Lower lobe of right lung (tissue), 2 donors: ENCODE measurements at places on chromosomes 2 and 18. TPM values are rescaled to one million over a fixed set of nuclear protein-coding genes. Genes with fewer than 3 reads are reported as not detected.

DNA sequence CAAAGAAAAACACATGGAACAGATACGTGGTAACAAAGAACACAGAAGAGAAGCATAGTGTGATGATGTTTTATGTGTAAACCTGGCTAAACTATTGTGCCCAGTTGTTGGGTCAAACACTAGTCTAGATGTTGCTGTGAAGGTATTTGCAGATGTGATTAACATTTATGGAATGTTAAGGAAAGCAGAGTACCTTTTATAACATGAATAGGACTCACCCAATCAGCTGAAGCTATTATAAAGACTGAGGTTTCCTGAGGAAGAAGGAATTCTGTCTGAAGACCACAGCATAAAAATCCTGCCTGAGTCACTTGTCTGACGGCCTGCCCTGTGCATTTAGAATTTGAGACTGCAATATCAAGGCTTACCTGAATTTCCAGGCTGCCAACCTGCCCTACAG lies 253.1 kb downstream of the DYM start:
- H3K36me3 ChIP-seq, result no peaks in the 10 kb centered on the region
- no peak overlapping the region for H3K4me3 ChIP-seq
- no peaks in the 10 kb centered on the region for H3K4me1 ChIP-seq
- no peak for DNase-seq
- no peaks in the 10 kb centered on the region for H3K27me3 ChIP-seq
- H3K27ac ChIP-seq, result no peak overlapping the region

GRCh38 chr2:83081826-83082690 lies 1377.0 kb downstream of the SUCLG1 start:
- H3K4me1 ChIP-seq, result no peaks in the 10 kb centered on the region
- H3K27me3 ChIP-seq, result no peaks in the 10 kb centered on the region
- no peak overlapping the region for H3K4me3 ChIP-seq
- H3K27ac ChIP-seq, result no peak overlapping the region

Gene ANKZF1
- total RNA-seq, result 46.1 TPM

Gene GRHL1
- total RNA-seq, result 6.5 TPM

DNA sequence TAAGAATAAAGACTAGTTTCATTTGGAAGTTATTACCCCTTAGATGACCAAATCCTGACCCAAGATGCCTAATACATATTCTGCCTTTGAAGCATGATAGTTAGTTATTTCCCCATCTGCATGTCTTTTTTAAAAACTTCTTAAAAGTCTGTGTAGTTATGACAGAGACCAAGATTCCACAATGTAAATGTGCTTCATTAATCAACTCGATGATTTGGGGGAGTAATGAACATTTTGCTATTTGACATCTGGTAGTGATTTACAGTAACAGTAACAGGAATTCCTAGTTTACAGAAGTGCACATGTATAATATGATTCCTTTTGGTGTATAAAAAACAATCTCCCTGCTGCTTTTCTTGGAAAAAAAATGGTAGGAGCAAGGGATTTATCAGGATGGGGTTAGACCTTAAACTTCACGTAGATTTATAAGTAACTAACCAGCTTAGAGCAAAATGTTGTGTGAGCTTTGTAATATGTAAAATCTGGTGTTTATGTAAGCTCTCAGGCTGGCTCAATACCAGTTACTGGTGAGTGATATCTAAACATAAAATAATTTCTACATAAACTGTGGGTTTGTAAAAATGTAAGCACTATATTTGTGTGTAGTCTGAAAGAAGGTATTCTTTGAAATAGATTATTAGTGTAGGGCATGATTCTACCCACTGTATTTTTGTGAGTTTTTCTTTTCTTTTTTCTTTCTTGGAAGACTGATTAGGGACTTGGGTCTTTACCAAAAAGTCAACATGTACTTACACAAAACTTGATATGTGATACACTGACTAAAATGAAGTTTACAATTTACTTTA lies 641.6 kb downstream of the EPHA4 start:
- H3K4me3 ChIP-seq, result no peak overlapping the region
- DNase-seq, result no peak
- no peak overlapping the region for H3K27ac ChIP-seq
- H3K27me3 ChIP-seq, result no peaks in the 10 kb centered on the region
- no peaks in the 10 kb centered on the region for H3K36me3 ChIP-seq

DNA sequence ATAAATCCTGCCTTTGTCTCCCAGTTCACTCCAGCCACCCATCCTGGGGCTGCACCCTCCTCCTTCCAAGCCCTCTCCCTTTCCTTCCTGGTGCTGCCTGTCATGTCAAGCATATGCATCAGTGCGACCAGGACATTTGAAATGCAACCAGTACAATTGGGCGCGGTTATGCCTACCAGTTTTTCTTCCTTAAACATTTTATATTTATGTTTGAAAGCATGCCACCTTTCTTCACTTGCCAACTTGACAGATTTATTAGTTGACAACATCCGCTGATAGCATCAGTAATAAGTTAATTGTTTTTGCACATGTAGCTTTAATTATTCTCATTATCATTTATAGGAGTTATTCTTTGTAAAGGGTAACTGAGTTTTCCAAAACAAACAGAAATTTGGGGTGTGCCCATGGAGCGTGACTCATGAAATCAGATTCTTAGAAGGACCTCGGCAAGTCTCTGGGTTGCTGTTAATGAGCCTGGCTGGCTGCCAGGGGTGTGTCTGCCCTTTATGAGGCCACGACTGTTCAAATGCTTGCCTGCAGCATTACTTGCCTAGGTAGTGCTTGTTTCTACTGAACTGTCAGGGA lies 32.8 kb upstream of the IL1B start:
- no peaks in the 10 kb centered on the region for H3K27me3 ChIP-seq
- peaks cover 27% of the 10 kb centered on the region for H3K4me1 ChIP-seq
- DNase-seq, result peak; percentile 93

DNA sequence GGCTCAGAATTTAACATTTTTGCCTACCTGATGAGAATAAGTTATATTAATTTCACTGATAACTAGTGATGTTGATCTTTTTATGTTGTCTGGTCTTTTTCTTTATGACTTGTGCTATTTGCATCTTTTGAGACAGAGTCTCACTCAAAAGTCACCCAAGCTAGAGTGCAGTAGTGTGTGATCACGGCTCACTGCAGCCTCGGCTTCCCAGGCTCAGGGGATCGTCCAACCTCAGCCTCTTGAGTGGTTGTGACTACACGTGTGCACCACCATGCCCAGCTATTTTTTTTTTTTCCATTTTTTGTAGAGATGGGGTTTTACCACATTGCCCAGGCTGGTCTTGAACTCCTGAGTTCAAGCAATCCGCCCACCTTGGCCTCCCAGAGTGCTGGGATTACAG lies 7.5 kb downstream of the SMCHD1 start:
- H3K4me3 ChIP-seq, result no peak overlapping the region
- H3K4me1 ChIP-seq, result peaks cover 33% of the 10 kb centered on the region
- no peak overlapping the region for H3K27ac ChIP-seq
- DNase-seq, result no peak

DNA sequence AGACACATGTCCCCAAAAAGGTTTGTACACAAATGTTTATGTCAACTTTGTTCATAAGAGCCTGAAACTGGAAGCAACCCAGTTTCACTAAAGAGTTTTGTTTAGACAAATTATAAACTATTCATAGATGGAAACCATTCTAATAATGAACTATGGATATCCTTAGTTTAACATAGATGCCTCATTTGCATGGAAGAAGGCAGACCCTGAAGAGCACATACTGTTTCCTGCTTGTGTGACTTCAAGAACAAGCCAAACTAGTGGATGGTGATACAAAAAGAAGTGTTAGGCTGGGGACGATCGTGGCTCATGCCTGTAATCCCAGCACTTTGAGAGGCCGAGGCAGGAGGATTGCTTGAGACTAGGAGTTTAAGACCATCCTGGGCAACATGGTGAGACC lies 48.1 kb downstream of the ACOXL start:
- H3K4me1 ChIP-seq, result no peaks in the 10 kb centered on the region
- H3K27ac ChIP-seq, result no peak overlapping the region
- no peaks in the 10 kb centered on the region for H3K36me3 ChIP-seq
- no peaks in the 10 kb centered on the region for H3K27me3 ChIP-seq
- DNase-seq, result no peak

- H3K4me3 ChIP-seq, result no peak overlapping the region
- H3K27ac ChIP-seq, result peak overlapping the region; percentile 9
- no peaks in the 10 kb centered on the region for H3K36me3 ChIP-seq
- peaks cover 19% of the 10 kb centered on the region for H3K4me1 ChIP-seq
Observed at GRCh38 chr2:127735537-127736399, 34.5 kb downstream of the SFT2D3 start.

Gene CHRNA1
- total RNA-seq, result not detected

DNA sequence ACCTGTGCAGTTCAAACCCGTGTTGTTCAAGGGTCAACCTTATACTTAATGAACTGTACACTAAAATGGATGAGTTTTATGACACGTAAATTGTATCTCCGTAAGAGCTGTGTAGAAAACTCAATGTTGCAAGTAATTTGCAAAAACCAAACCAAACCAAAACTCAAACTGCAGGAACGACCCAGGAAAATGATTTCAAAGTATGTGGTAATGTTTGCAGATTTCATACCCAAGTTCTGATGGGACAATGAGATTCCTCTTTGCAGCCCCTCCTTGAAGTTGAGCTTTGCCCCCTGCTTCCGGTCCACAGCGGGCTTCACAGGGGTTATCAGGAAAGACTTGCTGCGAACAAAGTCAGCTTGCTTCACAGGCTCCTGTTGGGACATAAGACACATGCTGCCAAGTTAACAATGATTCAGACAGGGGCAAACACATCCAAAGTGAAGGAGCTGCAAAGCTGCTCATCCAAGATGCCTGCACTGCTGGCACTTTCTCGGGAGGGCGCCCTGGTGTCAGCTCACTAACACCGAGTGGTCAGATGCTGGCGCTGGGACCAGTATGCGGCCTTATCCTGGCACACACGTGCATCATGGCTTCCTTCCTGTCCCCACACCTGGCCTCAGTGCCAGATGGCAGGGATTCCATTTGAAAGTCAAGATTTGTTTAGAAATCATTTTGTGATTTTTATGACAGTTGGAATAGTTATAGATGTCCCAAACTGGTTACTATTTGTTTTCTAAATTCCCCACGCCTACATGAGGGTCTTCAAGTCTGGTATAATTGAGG lies 65.2 kb upstream of the MGAT4A start:
- H3K27me3 ChIP-seq, result no peaks in the 10 kb centered on the region
- H3K27ac ChIP-seq, result no peak overlapping the region
- H3K4me1 ChIP-seq, result peaks cover 39% of the 10 kb centered on the region
- no peak overlapping the region for H3K4me3 ChIP-seq
- peaks cover 9% of the 10 kb centered on the region for H3K36me3 ChIP-seq

GRCh38 chr2:28442328-28442727 lies 49.7 kb downstream of the FOSL2 start:
- H3K36me3 ChIP-seq, result no peaks in the 10 kb centered on the region
- DNase-seq, result no peak
- H3K27ac ChIP-seq, result no peak overlapping the region
- no peaks in the 10 kb centered on the region for H3K27me3 ChIP-seq

Gene CTAGE1
- total RNA-seq, result not detected

DNA sequence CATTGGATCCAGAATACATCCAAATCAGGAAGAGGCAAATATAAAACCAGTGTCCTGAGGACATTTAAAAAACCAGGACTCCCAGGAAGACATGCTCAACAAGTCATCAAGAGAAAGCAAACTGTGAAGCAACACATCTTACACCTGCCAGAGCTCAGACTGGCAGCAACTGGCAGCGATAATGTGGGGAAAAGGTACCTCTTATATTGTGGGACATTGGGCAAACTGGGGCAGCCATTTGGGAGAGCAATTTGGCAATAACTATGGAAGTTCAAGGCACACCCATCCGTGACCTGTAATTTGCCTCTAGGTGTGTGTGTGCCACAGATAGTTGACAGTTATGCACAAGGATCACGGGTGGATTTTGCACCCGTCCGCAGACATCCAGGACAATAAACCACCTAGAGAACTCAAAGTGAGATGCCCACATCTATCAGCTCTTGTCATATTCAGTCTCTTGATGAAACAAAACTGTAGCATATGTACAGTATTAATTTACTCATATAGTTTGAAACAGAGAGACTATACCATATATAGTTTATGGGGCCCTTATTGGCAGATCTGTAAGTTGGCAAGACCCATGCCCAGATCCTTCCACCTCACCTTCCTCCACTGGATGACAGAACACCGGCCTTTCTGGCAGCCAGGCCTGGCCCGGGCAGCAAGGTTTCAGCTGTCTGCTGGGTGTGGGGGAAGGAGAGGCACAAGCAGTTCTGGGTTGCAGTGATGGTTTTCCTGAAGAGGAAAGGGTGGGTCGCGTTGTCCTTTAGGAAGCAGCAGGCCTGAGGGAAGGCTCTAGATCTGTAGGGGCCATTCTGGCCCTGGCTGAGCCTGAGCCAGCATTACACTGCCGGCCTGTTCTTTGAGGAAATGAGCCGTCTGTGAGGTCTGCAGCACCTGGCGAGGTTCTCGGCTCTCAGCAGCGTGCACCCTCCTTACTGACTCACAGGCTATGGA lies 18.8 kb downstream of the HJURP start:
- no peaks in the 10 kb centered on the region for H3K36me3 ChIP-seq
- no peak overlapping the region for H3K27ac ChIP-seq
- H3K4me1 ChIP-seq, result no peaks in the 10 kb centered on the region

DNA sequence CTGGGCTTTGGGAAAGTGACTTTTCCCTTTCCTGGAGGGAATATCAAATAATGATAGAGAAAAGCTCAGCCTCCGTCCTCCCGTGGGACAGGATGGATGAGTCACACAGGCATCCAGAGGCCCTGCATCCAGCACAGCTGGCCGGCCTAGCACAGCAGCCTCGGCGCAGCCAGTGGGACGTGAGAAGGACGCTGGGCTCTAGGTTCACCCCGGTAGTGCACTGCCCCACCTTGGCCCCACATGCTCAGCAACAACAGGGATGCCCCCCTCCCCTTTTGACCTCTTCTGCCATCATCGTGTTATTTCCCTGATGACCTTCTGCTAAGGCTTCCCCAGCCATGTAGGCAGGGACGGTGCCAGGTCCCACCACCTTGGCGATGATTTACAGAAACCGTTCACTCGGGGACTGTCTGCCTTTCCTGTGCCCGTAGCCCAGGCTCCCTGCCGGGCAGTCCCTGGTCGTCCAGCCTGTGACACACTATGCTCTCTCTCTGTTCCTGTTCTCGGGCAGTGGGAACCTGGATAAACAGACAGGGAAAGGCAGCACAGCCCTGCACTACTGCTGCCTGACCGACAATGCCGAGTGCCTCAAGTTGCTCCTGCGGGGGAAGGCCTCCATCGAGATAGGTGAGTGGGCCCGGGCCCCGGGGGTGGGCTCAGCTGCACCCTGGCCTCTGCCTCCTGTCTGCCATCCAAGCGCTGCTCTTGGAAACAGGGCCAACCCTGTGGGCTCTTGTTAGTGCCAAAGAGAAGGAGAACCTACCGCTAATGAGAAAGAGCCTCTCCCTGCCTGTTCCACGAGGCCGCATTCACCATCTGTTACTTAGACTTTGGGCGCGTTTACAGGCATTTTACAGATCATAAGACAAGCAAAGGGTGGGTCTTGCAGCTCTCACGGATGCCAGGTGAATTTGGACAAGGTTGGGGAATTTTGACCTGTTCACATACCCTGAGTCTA lies 44.6 kb downstream of the ITGB1BP1 start:
- peak overlapping the region; percentile 25 for H3K27ac ChIP-seq
- no peaks in the 10 kb centered on the region for H3K27me3 ChIP-seq
- H3K4me1 ChIP-seq, result peaks cover 17% of the 10 kb centered on the region
- no peak for DNase-seq
- H3K36me3 ChIP-seq, result peaks cover 59% of the 10 kb centered on the region

GRCh38 chr18:27903906-27904305 lies 273.0 kb downstream of the CDH2 start:
- no peak for DNase-seq
- H3K4me1 ChIP-seq, result no peaks in the 10 kb centered on the region
- H3K27ac ChIP-seq, result no peak overlapping the region
- no peaks in the 10 kb centered on the region for H3K36me3 ChIP-seq
